ENCODE measurements at places on chromosomes 12 and 14.

GRCh38 chr12:52628111-52628507 lies 9.8 kb upstream of the KRT73 start:
- no peak for DNase-seq

DNA sequence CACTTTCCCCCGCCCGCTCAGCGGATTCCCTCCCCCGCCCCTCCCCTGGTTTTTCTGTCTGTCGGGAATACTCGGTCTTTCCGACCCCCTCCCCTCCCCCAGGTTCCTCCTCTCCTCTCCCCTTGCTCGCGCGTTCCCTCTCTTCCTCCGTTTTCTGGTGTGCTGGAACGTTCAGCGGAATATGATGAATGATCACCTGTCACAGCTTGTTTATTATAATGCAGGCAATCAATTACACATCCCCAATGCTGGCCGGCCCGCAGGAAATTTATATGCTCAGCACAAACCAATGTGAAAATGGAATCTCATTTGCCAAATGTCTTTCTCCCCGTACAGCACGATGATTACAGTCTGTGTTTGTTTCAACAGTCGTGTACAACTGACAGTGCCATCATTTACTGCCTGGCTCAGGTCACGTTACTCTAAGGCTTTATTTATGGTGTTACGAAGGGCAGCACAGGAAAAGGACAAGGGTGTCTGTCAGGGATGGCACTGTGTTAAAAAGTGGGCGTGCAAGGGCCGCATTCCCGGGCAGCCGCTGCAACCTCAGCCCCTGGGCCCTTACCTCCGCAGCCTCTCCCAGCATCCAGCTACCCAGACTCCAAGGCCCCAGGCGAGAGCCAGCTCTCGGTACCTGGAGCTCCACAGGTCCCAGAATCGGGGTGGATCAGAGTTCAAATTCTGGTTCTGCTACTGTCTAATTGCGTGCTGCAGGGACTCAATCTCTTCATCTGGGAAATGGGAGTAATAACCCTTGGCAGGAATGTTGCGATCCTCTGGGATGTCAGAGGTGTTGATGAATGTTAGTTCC lies 24.7 kb upstream of the MAP1LC3B2 start:
- DNase-seq: no peak

GRCh38 chr14:86639146-86639545 lies 1109.2 kb downstream of the FLRT2 start:
- no peak for DNase-seq

DNA sequence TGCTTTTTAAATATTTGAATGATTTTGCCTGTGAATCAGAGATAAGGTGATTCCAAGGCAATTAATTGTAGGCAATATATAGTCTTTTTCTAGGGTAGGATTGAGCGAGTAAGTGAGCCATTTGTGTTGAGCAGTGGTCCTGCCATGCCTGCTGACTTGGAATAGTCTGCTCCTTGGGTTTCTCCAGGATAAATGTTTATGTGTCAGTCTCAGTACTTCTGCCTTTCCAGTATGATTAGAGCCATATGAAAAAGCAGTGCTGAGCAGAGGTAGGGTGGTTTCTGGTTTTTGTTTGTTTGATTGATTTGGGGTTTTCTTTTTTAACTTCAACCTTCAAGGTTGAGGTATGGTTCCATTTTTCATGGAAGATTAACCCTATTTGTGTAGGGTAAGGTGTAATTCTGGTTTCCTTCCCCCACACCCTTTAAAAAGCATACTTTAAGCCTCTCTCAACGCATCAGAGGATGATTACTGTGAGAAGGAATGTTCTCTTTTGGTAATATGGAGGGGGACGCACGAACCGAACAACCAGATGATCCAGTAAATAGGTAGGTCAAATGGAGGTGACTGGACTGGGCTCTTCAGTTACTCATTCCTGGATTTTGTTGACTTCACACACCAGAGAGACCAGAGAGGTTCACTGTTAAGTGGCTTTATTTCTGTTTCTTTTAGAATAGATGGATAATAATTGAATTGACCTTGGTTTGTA lies 22.7 kb downstream of the FRMD6 start:
- DNase-seq: no peak

GRCh38 chr12:42056130-42056529 lies 88.5 kb downstream of the GXYLT1 start:
- DNase-seq: no peak
